RWPE2 (cell line): ENCODE measurements at places on chromosomes 7 and 10.

DNA sequence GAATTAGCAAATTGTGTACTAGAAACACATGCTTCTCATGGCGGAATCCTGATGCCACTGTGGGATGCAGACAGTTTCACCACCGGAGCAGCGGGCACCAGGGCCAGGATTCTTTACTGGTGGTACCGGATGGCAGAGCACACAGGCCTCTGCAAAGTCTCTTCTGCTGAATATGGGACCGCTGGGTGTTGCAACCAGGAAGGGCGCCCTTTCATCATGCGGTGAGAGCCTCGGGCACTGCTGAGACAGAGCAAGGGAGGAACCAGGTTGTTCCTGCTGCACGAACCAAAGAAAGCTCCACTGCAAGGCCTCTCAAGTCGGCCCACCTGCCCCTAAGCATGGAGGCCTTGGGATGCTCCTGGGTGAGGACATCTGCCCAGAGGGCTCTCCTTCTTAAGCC is 57.0 kb upstream of the NMT2 start:
- no peak for DNase-seq

DNA sequence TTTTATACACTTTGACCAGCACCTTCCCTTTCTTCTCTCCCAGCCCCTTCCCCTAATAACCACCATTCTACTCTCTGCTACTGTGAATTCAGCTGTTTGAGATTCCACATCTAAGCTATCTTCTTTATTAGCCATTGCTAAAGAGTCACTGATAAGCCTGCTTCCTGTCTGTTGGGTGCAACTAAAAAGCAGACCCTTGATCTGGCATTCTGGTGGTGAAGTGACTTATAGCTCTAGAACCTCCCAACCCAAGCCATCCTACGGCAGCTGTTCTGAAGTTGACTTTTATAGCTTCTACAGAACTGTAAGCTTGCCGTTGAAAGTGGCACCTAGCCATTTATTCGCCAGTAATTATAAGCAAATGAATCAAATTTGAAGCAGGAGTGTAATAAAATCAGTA is 105.6 kb downstream of the AHR start:
- DNase-seq: no peak

DNA sequence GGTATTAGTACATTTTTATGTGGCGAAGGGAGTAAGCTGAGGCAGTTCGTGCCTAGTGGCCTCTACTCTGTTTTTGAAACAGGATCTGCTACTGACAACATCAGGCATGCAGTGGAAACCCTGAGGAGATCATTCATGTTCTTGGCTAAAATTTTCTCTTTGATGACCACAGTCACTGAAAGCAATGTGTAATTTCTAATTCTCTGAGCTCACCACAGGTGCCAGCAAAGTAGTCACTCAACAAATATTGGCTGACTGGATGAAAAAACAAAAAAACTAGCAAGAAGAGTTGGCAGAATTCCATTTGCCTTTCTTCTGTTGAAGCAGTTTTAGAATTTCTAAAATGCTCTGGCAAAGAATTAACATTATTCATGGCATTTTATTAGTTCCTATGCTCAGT is 176.5 kb upstream of the KCTD7 start:
- DNase-seq: no peak

GRCh38 chr7:38123494-38123893 is 54.6 kb upstream of the STARD3NL start:
- no peak for DNase-seq

DNA sequence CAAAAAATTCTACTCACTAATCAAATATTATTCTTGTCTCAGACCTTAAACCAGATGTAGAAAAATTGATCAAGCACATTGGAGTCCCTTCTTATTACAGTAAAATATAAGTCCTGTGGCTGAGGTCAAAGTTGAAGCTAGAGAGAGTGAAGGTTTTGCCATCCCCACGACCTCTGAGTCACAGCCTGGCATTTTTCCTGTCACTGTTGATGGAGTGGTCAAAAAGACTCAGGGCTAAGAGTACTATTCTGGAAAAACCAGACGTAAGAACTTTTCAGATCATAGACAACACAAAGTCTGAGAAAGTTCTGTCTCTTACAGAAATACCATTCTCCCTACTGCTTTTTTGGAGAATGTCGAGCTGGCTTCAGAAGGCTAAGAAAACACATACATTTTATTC is 323.7 kb upstream of the ANKRD30A start:
- no peak for DNase-seq

DNA sequence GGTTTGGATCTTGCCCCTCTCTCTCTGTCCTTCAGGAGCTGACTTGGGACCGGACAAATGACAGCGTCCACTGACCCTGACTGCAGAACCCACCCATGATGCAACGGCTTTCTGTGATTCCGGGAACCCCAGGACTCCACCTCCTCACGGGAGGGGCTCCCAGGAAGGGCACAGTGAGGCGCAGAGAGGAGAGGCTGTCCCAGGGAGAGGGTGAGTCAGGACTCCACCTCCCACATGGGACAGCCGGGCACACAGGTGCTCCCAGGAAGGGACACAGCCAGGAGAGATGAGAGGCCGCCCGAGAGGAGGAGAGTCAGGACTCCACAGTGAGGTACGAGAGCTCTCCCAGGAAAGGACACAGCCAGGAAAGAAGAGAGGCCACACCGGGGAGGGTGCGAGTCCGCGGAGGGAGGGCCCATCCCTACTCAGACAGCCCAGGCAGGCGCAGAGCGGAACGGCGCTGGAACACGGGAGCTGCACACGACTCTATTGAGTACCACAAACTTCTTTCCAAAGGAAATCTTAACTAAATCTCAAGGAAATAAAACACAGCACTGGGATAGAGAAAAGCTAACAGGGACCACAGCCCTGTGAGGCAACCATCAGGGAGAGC is 162.5 kb downstream of the MAD1L1 start:
- DNase-seq: no peak

- DNase-seq: no peak
These were observed 38.0 kb downstream of the PYROXD2 start for GRCh38 chr10:98377001-98377400.
